ENCODE measurements at places on chromosomes 6 and 20.
A peak's percentile ranks its signal among the peaks of the same experiment; 100 is the strongest.

- no peak for DNase-seq
Measured at GRCh38 chr6:51213811-51214210, 395.1 kb downstream of the TFAP2B start.

GRCh38 chr6:150149146-150149545, 6.3 kb downstream of the PPP1R14C start:
- no peak for DNase-seq

GRCh38 chr6:158142789-158143188, 25.3 kb downstream of the SERAC1 start:
- peak; percentile 63 for DNase-seq

- DNase-seq: no peak
Measured at GRCh38 chr6:133749427-133749826, 139.5 kb upstream of the TCF21 start.

DNA sequence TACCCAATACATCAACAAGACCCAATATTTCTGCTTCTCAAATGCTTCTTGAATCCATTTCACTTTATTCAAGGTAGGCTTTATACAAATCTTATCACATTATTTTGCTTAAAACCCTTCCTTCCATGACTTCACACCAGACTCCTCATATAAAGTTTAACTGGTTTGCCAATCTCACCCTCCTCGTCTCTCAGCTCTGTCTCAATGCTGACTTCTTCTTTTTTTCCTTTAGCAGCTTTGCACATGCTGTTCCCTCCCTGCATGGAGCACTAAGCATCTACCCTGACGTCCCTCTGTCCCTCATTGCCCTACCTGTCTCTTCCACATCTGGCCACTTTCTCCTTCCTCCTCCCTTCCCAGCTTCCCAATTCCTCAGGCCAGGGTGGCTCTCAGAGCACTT, 31.4 kb downstream of the KCNK17 start:
- no peak for DNase-seq

DNA sequence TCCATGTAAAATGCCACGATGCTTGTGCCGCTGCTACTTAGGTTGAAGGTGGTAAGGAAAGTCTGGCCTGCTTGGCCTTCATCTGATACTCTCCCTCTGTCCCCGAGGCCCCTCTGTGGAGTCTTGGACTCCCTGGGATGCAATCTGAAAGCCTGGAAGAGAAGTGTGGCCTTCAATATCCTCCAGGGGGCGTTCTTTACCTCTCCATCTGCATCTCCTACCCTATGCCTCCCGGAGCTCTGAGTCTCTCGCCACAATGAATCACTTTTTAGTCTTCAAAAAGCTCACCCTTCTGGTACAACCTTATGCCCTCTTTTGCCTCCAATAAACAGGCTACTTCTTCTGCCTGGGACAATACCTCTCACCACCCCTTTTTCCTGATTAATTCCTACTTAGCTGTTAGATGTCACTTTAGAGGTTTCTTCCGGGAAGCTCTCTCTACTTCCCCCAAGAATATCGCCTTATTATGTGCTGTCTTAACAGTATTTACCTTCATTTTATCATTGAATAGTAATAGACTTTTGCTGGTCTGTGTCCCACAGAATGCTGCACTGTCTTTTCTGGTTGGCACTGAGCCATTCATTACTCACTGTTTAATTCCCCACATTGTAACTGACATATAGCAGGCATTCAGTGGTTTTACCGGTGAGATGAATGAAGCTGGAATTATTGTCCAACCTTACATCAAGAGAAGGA, 13.9 kb upstream of the ATG5 start:
- DNase-seq: peak; percentile 73

DNA sequence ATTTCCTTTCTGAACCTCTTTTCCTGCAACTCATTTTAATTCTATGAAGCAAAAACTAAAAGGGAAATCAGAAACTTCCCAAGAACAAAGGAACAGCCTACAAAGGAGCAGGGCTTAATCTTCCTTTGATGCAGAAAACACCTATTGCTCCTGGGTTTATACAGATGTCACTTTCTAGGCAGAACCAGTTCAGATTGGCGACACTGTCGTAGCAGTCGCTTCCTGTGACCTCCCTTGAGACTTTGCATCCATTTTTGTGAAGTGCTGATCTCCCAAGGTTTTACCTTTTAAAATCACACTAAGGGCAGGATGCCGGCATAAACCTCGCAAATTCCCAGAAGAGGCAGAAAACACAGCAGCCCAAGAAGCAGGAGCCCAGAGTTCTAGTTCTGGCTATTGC, 40.1 kb downstream of the JAG1 start:
- DNase-seq: no peak

DNA sequence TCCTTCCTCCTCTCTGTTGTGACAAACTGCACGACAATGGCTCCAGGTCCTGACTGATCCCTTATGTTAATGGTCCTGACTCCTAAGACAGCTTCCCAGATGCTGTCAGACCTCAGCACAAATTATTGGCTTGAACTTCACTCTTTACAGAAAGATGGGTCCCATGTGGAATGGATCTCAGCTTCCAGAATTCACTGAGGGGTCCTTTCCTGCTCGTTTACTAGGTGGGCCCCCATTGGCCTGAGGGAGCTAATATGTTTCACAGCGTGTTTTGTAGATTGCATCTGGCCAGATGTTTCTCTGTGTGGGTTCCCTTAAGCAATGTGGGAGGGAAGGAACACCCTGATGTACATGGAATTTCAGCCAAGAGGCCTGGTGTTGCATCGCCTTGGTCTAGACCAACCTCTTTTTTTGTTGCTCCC, 826.6 kb downstream of the MAFB start:
- peak; percentile 22 for DNase-seq

DNA sequence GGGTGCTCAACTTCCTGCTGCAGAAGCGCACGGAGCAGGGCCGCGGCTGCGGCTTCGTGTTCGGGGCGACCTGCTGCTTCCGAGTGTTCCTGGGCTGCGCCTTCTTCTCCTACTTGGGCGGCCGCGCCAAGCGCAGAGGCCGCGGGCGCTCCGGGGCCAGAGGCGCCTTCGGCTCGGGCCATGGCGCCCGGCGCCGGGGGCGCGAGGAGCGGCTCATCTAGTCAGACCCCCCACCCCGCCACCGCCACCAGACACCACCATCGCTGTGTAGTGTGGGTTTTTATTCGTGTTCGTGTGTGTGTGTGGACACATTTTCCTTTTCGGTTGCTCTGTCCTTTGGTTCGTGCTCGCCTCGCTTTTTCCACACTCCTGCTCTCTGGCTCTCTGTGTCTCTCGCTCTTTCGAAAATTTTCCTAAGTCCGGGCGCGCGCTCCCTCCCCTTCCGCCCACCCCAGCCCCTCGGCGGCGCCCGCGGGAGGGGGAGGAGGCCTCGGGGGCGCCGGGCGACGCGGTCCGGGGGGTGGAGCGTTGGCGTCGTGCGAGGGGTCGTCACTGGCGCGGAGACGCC, 38.1 kb downstream of the GNAS start:
- DNase-seq: peak; percentile 90

GRCh38 chr6:123904228-123904627, 100.6 kb downstream of the NKAIN2 start:
- no peak for DNase-seq

- DNase-seq: peak; percentile 26
Measured at GRCh38 chr20:1108437-1108920, 9.9 kb upstream of the PSMF1 start.

DNA sequence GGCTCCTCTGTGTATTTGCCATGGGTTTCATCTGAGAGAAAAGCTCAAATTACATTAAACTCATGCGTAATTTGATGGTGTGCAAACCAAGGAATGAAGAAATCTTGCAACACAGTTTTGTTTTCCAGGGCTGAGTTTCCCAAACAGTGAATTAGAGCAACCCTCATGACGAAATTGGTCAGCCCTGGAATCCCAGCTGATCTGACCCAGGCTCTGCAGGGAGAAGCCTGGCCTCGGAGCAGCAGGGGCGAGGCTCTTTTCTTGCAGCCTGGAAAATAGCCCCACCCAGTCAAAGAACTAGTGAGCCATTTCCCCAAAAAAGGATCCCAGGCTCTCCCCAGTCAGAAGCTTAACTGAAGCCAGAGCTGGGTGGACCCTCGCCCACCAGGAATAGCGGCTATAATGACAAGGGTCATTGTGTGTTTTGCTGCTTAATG, 107.3 kb upstream of the SNX9 start:
- peak; percentile 87 for DNase-seq

DNA sequence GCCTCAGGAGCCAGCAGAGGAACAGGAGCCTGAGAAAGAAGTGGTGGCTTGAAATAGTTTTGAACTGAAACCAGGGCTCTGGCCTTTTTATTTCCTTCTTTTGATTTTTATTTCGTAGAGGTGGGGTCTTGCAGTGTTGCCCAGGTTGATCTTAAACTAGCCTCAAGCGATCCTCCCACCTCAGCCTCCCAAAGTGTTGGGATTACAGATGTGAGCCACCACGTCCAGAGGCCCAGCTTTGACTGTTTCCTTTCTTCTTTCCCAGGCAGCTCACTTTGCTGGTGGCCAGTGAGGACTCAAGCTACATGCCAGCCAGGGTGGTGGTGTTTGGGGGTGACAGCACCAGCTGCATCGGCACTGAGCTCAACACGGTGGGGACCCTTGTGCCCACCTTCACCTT, 20.5 kb downstream of the CUL9 start:
- no peak for DNase-seq

DNA sequence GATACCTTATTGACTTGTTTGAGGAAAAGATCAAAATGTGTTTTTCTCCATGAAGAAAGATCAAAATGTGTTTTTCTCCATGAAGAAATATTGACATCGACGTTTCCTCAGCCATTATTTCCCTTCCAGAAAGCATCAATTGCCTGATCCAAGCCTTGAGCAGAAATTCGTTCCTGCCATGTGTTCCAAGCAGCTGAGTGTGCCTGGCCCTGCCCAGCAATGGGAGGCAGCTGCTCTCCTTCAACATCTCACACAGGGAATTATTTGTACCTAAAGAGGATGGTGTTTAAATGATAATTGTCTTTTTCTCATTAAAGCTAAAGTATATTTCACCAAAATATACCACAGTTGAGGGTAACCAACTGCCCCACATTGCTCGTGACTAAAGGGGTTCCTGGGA, 7.8 kb upstream of the DUSP22 start:
- no peak for DNase-seq

GRCh38 chr6:162845972-162846371, 118.2 kb downstream of the PACRG start:
- no peak for DNase-seq

DNA sequence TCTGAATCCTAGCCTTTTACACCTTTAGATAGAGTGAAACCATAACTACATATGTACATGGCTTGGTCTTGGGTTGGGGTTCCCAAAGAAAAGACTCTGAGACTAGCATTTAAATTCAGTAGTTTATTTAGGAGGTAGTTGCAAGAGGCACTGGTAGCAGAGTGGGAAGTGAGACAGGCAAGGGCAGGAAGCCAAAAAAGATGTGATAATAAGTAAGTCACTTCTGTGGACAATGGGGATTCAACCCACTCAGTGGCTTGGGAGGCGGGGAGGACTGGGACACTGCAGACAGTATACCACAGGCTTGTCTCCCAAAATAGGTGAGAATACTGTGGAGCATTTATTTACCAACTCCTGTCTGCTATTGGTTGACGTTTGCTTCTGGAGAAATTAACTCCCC, 131.9 kb downstream of the SLC24A3 start:
- no peak for DNase-seq

GRCh38 chr20:58965270-58966064, 15.6 kb upstream of the NELFCD start:
- DNase-seq: no peak

- DNase-seq: no peak
Measured at GRCh38 chr6:4587171-4587570, 189.0 kb upstream of the CDYL start.

- DNase-seq: no peak
Measured at GRCh38 chr20:62330576-62331317, 27.9 kb downstream of the ADRM1 start.

- DNase-seq: no peak
Measured at GRCh38 chr6:4923081-4923480, 80.8 kb downstream of the RPP40 start.

DNA sequence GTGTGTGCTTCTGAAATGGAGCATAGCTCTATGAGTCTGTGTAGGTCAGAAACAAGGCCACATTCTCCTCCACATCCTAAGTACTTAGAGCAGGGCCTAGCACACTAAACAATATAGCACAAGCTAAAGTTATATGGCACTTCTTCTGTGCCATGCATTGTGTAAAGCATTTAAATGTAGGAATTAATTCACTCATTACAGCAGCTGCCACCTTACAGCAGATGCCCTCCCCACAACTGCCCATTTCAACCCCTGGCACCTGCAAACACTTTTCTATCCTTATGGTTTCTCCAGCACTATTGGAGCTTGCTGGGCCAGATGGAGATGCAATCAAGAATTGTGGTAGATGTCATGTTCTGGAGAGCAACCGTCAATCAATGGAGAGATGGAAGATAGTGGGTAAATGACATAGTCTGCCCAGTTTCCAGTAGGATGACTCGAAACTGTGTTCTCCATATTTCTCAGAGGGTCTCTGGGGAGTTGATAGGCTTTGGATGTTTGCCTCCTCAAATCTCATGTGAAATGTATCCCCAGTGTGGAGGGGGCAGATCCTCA, 373.7 kb downstream of the DOK5 start:
- no peak for DNase-seq

GRCh38 chr6:158854214-158855101, 35.3 kb upstream of the EZR start:
- DNase-seq: peak; percentile 45

- DNase-seq: peak; percentile 31
Measured at GRCh38 chr20:15220009-15220656, 882.7 kb upstream of the FLRT3 start.

DNA sequence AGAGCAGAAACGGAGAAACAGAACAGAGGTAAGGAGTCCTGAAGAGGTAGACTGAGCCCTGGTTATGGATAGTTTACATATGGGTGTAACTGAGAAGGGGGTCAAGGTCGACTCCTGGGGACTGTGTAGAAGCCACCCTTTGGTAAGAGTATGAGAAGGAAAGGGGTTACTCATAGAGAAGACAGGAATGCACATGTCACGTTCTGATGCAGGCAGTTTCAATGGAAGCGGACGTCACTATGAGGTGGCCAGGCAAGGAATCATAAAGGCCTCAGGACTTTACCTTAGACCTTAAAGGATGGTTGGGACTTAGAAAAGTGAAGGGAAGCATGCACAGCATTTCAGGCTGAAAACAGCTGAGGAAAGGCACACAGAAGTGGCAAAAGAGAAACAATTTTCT, 25.1 kb downstream of the RGS17 start:
- DNase-seq: no peak

DNA sequence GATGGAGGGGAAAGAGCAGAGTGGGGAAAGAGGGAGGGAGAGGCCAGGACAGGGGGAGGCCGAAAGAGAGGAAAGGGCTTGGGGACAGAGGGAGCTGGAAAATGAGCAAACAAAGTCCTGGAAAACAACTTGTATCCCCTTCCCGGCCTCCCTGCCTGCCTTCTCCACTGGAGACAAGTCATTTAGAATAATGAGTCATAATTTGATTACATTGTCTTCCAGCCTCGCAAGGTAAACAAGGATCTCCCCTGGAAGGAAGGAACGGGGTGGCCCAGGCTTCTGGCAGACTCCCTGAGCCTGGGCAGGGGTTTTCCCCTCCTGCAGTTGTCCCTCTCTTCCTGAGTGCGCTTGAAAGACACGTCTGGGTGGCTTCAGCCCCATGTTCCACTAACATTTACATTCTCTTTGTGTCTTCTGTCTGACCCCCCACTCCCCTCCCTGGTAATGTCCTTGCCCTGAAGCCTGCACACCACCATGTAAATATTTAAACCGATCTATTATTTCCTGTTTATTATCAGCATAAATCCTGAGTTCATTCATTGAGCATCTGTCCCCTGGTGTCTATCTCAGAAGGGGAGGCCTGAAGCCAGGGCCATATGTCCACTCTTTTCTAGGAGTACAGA, 12.1 kb upstream of the MRPS18A start:
- no peak for DNase-seq

- DNase-seq: peak; percentile 99
Measured at GRCh38 chr6:44041461-44042260, 85.6 kb downstream of the MRPL14 start.

- peak; percentile 98 for DNase-seq
Measured at GRCh38 chr6:22880686-22881433, 311.5 kb downstream of the HDGFL1 start.

Data from fibroblast of skin of abdomen (primary cell).